ENCODE measurements at places on chromosomes 2 and 18. TPM values are rescaled to one million over a fixed set of nuclear protein-coding genes. Genes with fewer than 3 reads are reported as not detected.

Gene SETBP1
- total RNA-seq, result 8.4 TPM

Gene SPATA3
- total RNA-seq, result 0.29 TPM

Gene NEUROD1
- not detected for total RNA-seq

Gene KIAA2012
- total RNA-seq, result not detected

Gene CDH2
- 0.11 TPM for total RNA-seq

Gene C18orf54
- total RNA-seq, result 10.9 TPM

DNA sequence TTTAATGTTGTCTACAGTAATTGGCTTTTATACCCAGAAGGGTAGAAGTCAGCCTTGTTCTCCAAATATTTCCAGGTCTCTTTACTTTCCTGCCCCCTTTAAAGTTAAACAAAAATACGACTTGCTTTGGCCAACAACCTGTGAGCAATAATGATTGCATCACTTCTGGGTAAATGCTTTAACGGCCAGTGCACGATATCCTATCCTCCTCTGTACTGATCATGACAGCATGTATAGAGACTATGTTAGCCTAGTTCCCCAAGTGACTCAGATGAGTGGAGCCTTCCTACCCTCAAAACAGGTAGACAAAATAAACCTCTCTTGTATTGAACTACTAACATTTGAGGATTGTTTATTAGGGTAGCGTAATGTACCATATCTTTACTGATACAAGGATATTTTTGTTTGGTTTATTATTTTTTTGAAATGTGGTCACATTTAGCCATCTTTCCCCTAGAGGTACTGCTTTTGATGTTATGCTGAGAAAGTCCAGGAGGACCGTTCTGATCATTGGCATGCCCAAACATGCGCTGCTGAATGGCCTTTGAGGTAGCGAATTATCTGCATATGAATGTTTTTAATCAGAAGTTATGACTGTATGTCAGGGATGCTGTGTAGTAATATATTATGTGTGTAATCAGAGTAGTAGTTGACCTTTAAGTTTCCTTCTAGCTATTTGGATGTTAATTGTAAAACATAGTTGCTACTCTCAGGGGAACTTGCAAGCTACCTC, 262.6 kb upstream of the DCC start:
- no peak for DNase-seq

GRCh38 chr2:233853883-233854240, 473 bp downstream of the HJURP start:
- DNase-seq, result no peak

Measured in activated CD8-positive, alpha-beta T cell treated with anti-CD3 and anti-CD28 coated beads, Interleukin-2, amount 10 ng/mL, durations not matched to agents 7 days and 5 days (primary cell).